ENCODE measurements at places on chromosomes 16 and 17.

DNA sequence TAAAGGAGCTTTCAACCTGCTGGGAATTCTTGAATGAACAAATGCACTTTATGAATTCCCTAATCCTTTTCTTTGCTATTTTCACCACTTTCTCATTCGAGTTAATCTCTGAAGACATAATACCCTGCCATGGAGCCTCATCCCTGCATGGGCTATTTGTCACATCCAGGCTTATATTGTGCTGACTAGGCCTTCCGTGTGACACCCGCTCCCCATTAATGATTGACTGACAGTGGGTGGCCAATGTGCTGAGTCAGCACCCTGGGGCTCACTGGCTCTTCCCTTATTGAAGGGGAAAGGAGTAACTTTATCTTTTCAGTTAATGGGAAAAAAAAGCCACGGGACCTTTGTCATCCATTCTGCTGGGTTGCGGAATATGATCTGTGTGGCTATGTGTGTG, 1024.8 kb upstream of the EEF2KMT start:
- DNase-seq, result no peak

DNA sequence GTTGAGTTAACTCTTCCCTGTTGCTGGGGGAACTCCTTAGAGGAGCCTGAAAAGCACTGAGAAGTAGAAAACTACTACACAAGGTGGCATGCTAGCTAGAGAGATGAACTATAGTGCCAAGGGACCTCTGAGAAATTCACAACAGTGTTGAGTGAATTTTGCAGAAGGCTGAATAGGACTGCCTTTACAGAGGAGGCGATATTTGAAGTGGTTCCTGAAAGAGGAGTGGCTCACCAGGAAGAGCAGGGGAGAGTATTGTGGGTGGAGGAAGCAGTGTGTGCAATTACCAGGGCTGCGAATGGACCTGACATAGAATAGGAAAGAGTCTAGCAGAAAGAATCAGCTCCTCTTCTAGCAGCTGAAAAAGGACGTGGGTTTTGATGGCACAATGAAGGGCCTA, 66.4 kb downstream of the CDK5R1 start:
- DNase-seq, result no peak

GRCh38 chr17:183021-183420, 1.6 kb upstream of the DOC2B start:
- no peak for DNase-seq

DNA sequence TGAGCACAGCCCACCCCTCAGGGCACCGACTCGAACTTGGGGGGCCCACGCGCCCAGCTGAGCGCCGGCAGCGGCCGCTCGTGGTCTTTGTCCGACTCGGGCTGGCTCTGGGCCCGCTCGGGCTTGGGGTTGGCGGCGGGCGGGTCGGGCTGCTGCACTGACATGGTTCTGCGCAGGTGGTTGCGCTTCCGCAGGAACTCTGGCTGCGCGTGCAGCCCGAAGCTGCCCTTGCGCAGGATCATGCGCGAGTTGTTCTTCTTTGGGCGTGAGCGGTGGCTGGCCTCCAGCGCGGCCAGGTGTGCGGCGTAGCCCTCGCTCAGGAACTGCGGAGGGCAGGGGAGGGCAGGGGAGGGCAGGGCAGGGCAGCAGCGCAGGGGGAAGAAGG, 11.1 kb downstream of the PIMREG start:
- DNase-seq, result peak; percentile 51

GRCh38 chr16:58709333-58709732, 24.8 kb upstream of the SLC38A7 start:
- DNase-seq, result no peak

GRCh38 chr17:50058296-50058953, 2.5 kb downstream of the ITGA3 start:
- no peak for DNase-seq

DNA sequence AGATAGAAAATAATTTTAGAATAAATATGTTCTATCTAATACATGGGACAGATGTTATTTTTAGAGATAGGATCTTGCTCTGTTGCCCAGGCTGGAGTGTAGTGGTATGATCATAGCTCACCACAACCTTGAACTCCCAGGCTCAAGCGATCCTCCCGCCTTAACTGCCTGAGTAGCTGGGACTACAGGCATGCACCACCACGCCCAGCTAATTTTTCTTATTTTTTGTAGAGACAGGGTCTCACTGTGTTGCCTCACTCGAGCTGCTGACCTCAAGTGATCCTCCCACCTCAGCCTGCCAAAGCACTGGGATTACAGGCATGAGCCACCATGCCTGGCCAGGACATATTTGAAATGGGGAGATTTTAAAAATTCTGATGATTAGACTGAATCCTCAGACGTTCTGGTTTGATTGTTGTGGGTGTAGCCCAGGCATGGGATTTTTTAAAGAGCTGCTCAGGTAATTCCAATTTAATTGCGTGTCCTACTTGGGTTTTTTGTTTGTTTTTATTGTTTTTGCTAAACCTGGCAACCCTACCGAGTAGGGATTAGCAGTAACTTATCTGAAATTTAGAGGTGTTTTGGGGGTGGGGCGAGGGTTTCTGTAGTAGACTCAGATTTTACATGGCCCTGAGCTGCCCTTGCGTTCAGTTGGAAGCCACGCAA, 142.9 kb downstream of the RAB11FIP4 start:
- no peak for DNase-seq

DNA sequence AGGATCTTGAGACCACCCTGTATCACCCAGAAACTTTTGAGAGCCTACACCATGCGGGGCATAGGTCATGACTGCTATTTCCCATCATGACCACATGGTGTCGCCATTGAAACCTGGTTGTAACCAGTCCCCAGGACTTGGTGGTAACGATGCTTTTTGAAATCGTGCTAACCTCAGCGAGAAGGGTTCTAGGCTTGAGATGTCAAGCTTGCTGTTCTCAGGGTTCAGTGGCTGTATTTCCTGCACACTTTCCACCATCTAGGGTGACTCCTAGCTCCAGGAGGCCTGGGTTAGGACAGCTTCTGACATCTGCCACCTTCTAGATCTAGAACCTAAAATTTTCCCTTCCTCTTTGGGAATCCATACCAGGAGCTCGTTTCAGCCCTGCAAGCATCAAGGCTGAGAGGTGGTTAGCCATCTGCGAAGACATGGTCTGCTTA, 13.0 kb upstream of the SPNS3 start:
- peak; percentile 77 for DNase-seq

DNA sequence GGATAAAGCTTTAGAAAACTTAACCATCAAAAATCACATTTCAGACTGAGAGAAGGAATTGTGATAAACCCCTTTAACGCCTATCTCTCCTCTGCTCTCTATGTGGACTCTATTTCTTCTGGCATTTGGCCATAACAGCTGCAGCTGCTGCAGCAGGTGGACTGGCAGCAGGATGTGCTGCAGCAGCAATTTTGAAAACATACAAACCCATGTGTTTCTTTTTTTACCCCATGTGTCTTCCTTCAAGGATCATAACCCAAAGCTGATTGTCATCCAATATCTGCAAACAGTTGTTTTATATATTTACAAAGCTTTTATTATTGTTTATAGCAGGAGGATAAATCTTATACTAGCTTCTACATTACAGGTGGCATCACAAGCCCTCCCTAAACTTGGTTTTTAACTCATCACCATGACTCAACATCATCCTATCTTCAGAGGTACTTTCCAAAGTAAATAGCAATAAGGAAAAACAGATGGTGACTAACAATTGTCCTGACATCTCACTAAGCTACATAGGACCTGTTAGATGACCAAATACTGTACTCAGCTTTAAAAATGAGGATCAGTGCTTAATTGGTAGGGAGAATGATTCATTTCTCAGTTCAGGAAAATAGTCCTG, 14.5 kb upstream of the KRTAP9-2 start:
- DNase-seq, result no peak

GRCh38 chr17:78674595-78675315, 97.6 kb upstream of the DNAH17 start:
- no peak for DNase-seq

GRCh38 chr16:64397042-64397441, 724.8 kb downstream of the CDH11 start:
- DNase-seq, result no peak

- no peak for DNase-seq
Observed at GRCh38 chr16:3063625-3064386, 1.6 kb upstream of the IL32 start.

GRCh38 chr16:68408967-68409366, 39.3 kb downstream of the SMPD3 start:
- DNase-seq, result no peak

- no peak for DNase-seq
Observed at GRCh38 chr16:78996790-78997189, 603.7 kb downstream of the MAF start.

DNA sequence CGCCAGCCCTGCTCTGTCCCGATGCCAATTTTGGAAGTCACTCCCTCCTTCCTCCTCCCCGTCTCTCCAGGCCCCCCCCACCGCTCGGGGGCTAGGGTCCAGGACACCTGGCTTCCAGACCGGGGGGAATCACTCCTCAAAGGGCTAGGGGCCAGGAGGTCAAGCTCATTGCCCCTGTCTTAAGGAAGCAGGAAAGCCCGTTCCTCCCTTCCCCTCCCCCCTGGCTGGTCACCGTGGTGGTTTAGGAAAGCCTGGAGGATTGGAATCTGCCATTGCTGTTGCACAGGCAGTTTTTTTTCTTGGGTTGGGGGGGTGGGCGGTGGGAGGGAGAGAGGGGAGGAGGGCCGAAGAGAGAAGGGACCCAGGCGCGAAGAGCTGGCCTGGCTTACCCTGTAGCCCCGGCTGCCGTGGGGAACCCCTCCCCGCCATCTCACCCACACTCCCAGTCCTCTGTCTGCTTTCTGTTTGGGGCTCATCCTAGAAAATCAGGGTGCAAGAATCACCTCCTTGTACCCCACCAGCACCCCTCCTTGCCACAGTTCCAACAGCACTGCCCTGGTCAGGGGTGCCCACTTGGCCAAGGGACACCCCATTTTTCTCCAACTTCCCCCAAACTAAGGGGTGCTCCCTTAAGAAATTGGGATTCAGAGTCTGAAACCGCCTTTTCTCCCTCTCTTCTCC, 2.9 kb upstream of the BCL6B start:
- DNase-seq, result no peak

DNA sequence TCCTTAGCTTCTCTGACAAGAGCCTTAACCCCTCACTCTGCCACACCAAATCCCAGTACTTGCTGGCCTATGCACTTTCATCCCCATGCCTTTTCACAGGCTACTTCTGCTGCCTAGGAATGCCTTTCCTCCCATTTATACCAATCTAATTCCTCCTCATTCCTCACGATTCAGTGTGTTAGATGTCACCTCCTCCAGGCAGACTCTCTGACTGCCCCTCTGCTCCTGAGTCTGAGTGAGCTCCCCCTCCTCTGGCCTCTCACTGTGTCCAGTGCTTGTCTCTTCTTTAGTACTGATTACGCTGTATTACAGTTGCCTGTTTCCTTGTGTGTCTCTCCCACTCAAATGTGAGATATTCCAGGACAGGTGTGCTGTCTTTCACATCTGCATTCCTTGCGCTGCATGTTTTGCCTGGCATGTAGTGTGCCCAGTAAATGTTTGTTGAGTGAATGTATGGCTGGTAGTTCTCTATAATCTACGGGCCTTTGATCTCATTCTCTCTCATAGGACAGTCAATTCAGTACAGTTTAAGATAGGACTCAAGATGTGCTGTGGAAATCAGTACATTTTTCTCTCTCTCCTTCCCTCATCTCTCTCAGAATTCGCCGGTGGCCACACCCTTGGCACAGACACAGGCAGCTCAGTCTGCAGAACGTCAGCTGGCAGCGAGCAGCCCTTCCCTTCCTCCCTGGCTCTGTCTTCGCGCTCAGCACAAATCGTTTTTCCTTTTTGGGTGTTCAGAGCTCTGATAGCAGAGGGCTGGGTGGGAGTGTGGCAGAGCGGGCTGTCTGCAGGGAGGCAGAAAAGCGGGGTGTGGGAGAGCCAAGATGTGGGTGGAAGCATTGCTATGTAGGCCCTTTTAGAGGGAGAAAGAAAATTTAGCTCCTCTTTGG, 18.5 kb downstream of the ARL4D start:
- DNase-seq, result no peak

GRCh38 chr17:81984773-81985410, 7.5 kb downstream of the ASPSCR1 start:
- DNase-seq, result no peak

GRCh38 chr16:70766176-70766575, 34.8 kb downstream of the VAC14 start:
- no peak for DNase-seq

- DNase-seq, result no peak
Observed at GRCh38 chr17:57535249-57535966, 209.7 kb downstream of the CCDC182 start.

DNA sequence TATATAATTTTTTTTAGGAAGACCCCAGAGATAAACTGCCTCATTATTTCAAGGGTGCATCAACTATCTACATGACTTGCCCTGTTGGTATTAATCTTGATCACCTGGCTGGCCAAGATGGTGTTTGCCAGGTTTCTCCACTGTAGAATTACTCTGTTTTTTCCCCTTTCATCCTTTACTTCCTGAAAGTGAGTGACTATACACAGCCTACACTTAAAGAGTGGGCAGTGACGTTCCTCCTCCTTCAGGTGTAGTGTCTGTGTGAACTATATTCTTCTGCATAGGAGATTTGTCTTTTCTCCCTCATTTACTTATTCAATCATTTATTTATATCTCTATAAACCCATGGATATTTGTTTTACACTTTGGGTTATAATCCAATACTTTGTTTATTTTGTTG, 246.7 kb downstream of the IRF8 start:
- no peak for DNase-seq

DNA sequence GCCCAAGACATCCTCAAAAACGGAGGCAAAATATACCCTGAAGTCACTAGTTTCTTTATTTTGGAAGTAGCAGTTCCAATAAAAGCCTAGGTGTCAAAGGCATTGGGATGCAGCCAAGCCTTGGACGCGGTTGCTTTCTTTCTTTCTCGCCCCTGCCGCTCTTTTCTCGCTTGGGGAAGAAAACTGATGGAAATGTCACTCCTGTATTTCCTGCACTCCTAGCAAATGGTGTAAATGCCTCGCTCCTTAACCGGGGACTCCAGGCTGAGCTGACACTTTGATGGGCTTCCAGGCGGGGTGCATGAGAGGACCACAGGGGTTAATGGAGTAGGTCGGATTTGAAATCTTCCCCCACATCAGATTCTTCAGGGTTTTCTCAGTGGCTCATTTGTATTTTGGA, 114.1 kb downstream of the FOXL1 start:
- no peak for DNase-seq

DNA sequence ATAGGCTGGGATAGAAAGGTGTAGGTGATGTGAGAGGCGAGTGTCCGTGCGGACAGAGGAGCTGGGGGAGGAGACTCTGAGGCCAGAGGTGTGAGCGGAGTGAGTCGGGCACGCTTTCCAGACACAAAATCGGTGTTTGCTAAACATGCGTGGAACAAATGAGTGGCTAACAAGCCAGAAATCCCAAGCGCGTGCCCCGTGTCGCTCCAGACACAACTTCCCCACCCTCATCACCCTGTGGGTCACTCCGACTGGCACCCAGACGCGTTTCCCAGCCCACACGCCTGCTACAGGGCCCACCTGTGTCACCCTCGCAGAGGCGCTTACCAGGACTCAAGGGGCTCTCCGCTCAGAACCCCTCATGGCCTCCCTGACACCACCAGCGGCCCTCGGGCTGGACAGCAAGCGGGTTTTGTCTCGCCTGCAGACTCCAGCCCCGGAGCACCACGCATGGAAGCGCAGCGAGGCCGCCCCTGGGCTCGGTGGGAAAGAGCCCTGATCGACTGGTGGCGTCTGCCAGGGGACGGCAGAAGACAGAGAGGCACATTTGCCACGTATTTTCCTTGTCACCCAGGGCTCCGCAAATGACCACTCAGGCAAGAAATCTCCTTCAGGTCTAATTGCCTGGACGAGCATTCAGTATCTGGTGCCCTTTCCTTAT, 6.0 kb upstream of the RPH3AL start:
- no peak for DNase-seq

Measured in CD4-positive, alpha-beta T cell treated with Interleukin-17A for 1 hour (primary cell).